ENCODE measurements at places on chromosomes 2 and 18.

DNA sequence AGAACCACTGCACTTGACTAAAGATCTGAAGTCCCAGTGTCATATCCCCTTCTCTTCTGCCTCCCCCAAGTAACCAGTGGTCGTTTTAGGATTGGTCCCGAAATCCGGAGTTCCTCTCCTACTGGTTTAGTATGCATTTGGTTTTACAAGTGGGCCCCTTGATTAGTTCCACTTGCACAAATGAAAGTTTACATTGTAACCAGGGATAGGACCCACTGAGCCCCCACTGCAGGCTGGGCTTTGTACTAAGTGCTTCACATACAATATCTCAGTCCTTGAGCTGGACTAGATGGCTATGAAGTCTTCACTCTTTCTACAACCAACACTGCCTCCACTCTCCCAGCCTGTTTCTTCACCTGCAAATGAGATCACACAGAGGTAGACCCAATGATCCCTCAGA lies 50.4 kb downstream of the CYRIA start:
- DNase-seq, result no peak

GRCh38 chr18:34299828-34300227 lies 75.1 kb upstream of the NOL4 start:
- DNase-seq, result no peak

DNA sequence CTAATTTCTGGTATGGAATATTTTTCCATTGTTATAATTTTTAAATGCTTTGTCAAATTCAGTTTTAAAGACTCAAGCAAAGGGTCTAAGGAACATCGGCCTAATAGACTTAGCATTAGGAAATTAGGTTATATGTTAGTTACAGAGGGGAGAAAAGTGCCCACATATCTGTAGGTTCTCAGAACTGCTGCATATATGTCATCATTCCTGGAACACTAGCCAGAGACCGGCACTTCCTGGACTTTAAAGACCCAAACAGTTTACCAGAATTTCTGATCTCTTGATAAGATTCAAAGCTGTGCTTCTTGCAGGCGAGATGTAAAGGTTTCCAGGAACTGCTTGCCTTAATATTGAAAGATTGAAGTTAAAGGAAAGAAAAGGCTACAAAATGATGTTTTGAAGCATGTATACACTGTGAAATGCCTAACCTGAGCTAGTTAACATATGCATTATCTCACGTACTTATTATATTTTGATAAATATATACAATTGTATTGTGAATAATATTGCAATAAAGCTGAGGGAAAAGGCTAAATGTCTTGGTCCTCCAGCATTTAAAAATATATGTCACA lies 993.6 kb downstream of the LRP1B start:
- no peak for DNase-seq

GRCh38 chr2:234502919-234503285 lies 6.0 kb upstream of the ARL4C start:
- no peak for DNase-seq

All from esophagus squamous epithelium (tissue), 5 donors.